Lower leg skin (tissue), 4 donors: ENCODE measurements at places on chromosomes 11 and 22. TPM values are rescaled to one million over a fixed set of nuclear protein-coding genes. Genes with fewer than 3 reads are reported as not detected.

The CDHR5 gene
- not detected for total RNA-seq

The RFPL1 gene
- total RNA-seq: not detected

The GTSE1 gene
- total RNA-seq: 0.63 TPM

The PYGM gene
- 0.11 TPM for total RNA-seq

The PKNOX2 gene
- 4.6 TPM for total RNA-seq

The MN1 gene
- 7.0 TPM for total RNA-seq

- DNase-seq: no peak
These were observed 84.9 kb downstream of the PRR5L start for GRCh38 chr11:36381015-36381360.

GRCh38 chr11:8086001-8086479 lies 5.0 kb downstream of the TUB start:
- DNase-seq: no peak

- DNase-seq: no peak
These were observed 2.6 kb upstream of the MYOD1 start for GRCh38 chr11:17716807-17717206.

GRCh38 chr11:100689141-100689540 lies 2.1 kb downstream of the ARHGAP42 start:
- no peak for DNase-seq

DNA sequence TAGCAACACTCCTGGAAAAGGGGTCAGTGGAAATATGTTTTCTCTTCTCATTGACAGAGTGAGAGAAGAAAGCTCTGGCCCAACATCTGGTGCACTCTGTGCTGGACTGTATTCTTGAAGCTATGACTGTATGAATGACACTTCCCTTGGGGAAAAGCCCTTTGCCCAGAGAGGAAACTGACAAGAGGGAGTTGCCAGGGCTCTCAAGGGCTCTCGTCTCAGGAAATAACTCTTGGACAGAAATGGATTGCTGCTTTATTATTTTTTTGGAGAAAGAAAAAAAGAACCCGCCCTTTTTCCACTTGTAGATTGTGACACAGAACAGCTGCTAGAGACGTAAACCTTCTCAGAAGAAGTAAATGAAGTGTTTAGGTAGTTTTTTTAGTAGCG lies 11.4 kb downstream of the ETS1 start:
- no peak for DNase-seq

GRCh38 chr22:37566329-37566837 lies 6.1 kb downstream of the CDC42EP1 start:
- DNase-seq: no peak

DNA sequence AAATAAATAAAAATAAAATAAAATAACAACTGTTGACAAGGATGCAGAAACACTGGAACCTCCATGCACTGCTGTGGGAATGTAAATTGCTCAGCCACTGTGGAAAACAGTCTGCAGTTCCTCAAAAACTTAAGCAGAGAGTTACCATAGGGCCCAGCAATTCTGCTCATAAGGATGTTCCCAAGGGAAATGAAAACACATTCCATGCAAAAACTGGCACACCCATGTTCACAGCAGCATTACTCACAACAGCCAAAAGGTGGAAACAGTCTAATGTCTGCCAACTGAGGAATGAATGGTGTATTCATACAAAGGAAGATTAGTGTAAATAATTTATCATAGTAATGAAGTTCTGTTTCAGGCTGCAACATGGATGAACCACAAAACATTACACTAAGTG lies 3.2 kb upstream of the KRTAP5-10 start:
- no peak for DNase-seq

DNA sequence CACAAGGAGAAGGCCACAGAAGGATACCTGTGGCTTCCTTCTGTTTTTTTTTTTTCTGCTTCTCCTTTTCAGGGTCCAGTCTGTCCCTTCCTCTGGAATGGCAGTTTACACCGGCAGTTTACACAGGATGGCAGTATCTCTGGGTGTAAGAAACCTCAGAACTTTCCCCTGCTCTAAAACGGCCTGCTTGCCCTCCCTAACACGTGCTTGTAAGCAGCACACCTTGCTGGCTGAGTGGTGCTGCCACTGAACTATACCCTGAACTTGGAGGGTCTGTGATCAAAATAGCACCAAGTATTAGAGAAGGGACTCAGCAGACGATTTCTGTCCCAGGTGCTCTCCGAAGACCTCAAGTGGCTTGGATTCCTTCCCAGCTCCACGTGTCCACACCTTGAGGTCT lies 904 bp upstream of the OPCML start:
- DNase-seq: no peak

- peak; percentile 94 for DNase-seq
These were observed 20.1 kb upstream of the PEX26 start for GRCh38 chr22:18057568-18058209.

DNA sequence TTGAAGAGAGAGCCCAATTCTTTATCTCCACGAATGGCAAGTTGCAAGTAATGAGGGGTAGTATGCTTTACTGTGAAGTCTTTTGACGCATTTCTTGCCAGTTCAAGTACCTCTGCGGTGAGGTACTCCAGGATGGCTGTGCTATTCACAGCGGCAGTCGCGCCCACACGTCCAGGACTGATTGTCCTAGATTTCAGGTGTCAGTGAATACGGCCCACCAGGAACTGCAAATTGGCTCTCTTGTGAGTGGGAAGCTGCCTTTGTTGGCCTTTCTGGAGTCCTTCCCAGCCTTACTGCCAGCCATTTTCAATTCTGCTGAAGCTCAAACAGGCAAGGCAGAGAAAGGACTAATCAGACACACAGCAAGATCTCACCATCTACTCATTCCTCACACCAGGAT lies 8.5 kb downstream of the PPFIA1 start:
- DNase-seq: no peak

- DNase-seq: no peak
These were observed 71.5 kb downstream of the SYN3 start for GRCh38 chr22:32986766-32987040.

DNA sequence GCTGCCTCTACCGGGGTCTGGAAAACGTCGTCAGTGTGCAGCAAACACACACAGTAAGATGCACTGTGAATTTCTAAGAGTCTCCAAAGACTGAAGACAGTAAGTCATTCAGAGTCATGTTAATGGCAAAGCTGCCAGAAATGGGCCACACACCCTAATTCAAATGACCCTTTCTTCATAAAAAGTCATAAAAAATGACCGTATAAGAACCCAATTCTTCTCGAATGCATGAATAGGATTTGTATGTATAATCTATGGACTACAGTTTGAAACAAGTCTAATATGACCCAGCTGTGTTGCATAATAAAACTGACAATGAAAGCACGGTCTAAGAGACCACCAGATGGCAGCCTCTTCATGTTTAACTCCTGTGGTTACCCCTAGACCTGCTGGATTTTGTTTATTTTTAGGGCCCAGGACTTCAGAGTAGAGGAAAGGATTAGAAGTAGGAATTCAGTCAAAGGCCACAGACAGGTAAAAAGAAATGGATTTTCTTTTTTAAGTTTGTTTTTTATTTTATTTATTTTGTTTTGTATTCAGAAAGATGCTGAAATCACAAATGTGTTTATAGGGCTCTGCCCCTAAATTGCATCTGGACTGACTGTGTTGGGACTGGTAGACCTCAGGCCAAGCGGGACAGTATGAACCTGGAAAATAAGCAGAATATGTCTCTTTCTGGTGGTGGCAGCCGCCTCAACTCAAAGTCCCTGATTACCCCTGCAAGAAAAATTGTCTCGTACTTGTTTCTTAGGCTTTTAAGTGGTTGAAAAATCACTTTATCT lies 32.1 kb upstream of the SLC5A12 start:
- DNase-seq: no peak

DNA sequence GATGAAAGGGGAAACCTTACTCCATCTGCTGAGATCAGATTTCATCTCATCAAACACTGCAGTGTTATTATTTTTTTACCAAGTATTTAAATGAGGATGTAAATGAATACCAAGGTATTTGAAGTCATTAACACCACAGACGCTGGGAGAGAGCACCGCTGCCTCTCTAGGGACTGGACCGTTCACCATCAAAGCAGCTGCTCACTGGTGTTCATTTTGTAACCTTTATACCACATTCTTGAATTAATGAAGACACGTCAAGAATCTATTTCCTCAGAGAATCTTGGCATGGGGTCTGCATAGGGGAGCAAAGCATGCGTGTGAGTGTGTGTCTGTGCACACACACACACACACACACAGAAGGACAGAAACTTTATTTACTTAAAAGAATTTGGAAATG lies 15.6 kb downstream of the SIAE start:
- no peak for DNase-seq

DNA sequence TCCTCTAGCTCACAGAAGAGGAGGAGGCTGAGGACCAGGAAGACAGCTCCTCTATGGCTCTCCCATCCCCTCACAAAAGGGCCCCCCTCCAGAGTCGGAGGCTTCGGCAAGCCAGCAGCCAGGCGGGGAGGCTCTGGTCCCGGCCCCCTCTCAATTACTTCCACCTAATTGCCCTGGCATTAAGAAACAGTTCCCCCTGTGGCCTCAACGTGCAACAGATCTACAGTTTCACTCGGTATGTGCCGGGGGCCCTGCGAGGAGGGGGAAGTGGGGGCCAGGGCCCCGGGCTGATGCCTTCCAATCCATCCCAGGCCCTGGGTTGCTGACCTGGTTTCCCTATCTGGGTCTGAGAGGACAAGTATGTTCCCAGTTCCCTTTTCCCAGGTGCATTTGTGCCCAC lies 7.9 kb downstream of the FOXR1 start:
- no peak for DNase-seq

DNA sequence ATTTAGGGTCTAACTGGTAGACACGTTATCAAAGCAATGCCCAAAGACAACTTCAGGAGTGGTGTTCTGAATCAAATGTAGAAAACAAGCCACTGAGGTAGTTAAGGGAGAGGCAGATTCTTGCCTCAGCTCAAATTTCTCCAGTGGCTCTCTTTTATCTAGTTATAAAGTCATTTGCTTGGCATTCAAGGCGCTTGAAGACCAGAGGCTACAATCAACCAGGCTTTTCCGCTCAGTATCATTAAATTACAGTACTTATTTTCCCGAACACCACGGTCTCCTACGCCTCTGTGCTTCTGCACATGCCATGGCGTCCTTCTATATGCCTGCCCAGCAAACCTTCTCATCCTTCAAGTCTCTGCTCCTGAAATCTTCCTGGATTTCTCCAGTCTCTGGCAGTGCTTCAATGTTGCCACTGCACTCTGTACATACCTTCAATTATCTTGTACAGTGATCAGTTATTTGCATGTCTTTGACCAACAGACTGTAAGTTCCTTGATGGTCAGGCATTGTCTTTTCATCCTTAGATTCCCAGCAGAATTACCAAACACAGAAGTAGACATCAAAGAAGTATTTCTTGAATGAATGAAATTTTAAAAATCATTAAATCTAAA lies 1.4 kb downstream of the POGLUT3 start:
- DNase-seq: no peak

- DNase-seq: no peak
These were observed 29.2 kb downstream of the PDGFD start for GRCh38 chr11:104134745-104135144.

- DNase-seq: no peak
These were observed 9.1 kb upstream of the OR10D3 start for GRCh38 chr11:124174001-124174583.

GRCh38 chr11:131584785-131585592 lies 214.6 kb downstream of the NTM start:
- no peak for DNase-seq

DNA sequence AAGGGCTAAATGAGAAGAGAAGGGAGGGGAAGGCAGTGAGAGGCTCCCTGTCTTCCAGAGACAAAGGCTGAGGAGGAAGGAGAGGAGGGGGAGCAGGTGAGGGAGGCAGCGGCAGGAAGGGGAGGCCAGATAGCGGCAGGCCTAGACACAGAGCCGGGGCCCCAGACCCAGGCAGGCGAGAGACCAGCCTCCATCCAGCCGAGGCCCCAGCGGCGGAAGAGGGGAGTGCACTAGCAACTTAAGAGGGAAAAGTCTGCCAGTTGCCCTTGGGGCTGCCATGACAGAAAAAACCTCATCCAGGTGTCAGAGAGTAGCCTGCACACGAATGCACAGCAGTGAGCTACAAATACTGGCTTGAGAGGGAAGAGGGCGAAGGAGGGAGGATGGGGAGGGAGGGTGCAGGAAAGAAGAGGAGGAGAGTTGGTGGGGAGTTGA lies 46.7 kb downstream of the IGLL1 start:
- no peak for DNase-seq

DNA sequence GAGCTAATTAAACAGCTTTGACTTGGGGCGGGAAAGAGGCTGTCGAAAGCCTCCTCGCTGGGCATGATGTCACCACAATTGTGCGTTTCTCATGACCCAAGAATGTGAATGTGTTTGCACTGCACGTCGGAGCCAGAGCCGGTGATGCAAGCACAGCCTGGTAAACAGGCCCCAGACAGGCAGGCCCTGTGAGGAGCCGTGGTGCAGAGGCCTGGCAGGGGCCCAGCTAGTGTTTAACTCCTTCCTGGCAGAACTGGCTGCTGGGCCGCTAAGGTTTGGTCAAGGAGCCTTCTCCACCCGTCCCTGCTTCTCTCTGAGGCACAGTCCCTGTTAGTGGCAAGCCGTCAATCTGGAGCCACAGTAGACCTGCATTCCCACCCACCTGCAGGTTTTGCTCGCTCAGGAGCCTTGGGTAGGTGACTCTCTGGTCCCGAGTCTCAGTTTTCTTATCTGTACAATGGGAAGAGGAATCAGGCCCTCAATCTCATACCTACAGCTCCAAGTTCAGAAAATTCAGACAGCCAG lies 25.4 kb upstream of the SMTN start:
- DNase-seq: peak; percentile 82

GRCh38 chr11:19646921-19647320 lies 65.7 kb upstream of the NAV2 start:
- no peak for DNase-seq

DNA sequence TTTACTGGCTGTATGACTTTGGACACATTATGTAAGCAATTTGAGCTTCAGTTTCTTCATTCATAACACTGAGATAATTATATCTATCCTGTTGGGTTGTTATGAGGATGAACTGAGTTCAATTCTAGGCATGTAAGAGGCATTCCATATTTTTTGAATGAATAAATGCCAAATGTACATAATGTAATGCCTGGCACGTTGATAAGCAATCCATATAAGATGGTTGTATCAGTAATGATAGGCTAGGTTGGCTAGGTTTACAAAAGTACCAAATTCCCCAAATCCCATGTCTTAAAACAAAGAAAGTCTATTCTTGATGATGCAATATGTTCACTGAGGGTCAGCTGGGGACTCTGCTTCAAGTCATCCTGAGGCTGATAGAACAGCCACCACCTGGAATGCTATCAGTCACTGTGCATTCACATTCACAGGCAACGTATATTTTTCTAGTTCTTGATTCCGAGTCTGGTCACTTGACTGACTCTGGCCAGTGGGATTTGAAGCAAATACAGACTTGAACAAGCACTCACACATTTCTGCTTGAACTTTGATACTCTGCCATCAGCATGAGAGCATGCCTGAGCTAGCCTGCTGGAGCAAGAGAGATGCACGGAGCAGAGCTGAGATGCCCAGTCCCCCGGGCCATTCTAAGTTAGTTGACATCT lies 104.0 kb upstream of the TIMP3 start:
- no peak for DNase-seq

DNA sequence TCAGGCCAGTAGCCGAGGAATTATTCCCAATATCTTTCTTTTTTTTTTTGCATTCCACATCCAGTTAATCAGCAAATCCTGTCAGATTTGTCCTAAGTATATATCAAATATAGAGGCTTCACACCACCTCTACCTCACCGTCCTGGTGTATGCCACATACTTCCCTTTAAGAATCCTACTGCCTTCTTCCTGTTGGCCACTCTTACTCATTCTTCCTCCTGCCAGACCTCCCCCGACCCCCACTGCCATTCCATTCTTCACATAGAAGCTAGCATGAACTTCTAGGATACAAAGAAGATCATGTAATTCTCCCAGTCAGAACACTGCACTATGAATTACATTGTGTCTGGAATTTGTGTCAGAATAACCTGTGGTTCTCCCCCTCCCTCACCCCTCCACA lies 89.5 kb downstream of the TRIM44 start:
- DNase-seq: no peak

- no peak for DNase-seq
These were observed 280.8 kb downstream of the KIRREL3 start for GRCh38 chr11:126719740-126720139.
